ENCODE measurements at places on chromosomes 1 and 21. TPM values are rescaled to one million over a fixed set of nuclear protein-coding genes. Genes with fewer than 3 reads are reported as not detected.
A peak's percentile ranks its signal among the peaks of the same experiment; 100 is the strongest.

- peak; percentile 66 for DNase-seq
- H3K27ac ChIP-seq = no peak overlapping the region
- H3K36me3 ChIP-seq = no peaks in the 10 kb centered on the region
- peaks cover 11% of the 10 kb centered on the region for H3K4me1 ChIP-seq
- H3K27me3 ChIP-seq = no peaks in the 10 kb centered on the region
- no peak overlapping the region for H3K4me3 ChIP-seq
Observed at GRCh38 chr1:68116643-68117235, 66.3 kb upstream of the DIRAS3 start.

DNA sequence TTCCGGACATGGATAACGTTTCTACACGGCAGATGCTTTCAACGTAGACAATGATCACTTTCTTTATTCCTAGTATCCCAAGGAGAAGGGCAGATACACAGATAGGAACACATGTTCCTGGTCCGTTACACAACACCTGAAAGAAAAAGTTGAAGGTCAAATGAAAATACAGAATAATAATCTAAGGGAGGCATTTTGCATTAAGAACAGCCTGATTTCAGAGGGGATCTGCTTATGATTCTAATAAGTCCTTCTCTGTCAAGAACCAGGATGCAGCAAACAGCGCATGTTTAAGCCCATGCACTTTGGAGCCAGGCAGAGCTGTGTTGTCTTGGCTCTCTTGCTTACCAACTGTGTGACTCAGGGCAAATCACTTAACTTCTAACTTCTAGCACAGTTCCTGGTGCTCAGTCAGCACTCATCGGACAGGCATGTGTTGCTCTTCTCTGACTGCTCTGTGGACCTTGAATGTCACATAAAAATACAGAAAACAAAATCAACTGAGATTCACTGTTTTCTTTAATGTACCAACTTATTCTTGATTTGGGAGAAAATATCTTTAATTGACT lies 56.3 kb upstream of the CNN3 start:
- peak overlapping the region; percentile 21 for H3K27ac ChIP-seq
- H3K4me3 ChIP-seq = no peak overlapping the region
- no peaks in the 10 kb centered on the region for H3K27me3 ChIP-seq
- H3K4me1 ChIP-seq = peaks cover 13% of the 10 kb centered on the region
- no peak for DNase-seq

DNA sequence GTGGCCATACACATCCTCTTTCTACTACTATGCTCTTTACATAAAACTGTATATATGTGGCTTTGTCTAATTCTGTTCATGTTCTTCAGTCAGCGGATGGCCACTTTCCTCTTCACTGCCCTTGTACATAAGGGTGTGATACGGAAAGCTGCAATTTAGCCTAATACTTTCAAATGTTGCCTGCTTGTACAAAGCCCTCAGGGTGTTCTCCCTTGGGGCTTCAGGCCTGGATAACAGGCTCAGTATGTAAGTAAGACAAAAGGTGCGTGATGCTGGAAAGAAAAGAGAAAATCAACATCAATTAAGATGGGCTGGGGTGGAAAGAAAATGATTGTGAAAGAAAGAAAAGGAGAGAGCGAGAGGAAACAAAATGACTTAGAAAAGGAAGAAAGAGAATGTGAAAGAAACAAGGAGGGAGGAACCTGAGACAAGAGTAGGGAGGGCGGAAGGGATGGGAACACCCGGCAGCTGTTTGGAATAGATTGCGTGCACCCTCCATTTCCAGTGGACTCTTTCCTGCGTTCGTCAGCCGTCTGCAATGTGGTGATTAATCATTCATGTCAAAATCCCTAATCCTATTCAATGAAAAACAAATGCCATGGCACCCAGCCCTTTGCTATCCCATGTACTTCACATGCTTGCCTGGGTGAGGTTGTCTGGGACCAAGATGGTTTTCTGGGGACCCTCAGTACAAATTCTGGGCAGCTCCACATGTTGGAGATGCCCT lies 553.6 kb downstream of the NUF2 start:
- H3K4me3 ChIP-seq = no peak overlapping the region
- H3K27ac ChIP-seq = no peak overlapping the region
- H3K27me3 ChIP-seq = no peaks in the 10 kb centered on the region
- DNase-seq = no peak

PTP4A2 gene
- total RNA-seq = 189 TPM

S100A12 gene
- not detected for total RNA-seq

All from testis (tissue), 5 donors.